ENCODE measurements at places on chromosomes 5 and 9.

- no peak for DNase-seq
Observed at GRCh38 chr9:706073-706472, 135.4 kb upstream of the DMRT1 start.

GRCh38 chr5:56367748-56368147 is 134.6 kb upstream of the ANKRD55 start:
- DNase-seq = no peak

GRCh38 chr9:133533857-133534256 is 647 bp upstream of the ADAMTSL2 start:
- DNase-seq = no peak

DNA sequence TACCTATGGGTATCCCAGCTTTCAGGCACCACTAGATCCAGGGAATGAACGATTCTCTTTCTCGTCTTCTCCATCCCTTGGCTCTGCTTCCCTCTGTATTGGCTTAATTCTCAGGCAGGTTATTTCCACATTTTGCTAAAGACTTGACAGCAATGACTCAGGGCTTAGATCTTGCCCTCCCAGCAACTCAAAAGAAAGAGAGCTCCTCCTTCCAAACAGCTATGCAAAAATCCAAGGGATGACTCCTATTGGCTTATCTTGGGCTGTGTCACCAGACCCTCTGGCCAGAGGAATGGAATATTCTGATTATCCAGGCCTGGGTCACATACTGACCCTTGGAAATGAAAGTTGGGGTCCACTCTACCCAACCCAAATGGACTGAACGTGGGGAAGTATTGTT is 270.2 kb downstream of the NTRK2 start:
- no peak for DNase-seq

DNA sequence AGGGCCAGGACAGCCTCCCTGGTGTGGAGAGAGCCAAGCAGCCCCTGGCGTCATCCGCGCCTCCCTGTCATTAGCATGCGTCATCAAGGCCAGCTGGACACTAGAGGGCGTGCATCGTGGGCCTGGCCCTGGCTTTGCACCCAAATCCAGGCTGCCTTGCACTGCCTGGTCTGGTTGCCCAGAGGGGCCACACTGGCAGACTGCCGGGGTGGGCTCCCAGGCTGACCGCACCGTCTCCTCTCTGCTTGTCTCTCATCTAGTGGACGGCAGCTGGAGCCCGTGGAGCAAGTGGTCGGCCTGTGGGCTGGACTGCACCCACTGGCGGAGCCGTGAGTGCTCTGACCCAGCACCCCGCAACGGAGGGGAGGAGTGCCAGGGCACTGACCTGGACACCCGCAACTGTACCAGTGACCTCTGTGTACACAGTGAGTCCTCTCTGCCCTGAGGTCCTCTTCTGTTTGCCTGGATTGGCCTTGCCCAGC is 29.0 kb downstream of the HK3 start:
- no peak for DNase-seq

GRCh38 chr9:27614551-27614950 is 41.3 kb upstream of the C9orf72 start:
- DNase-seq = no peak

- no peak for DNase-seq
Observed at GRCh38 chr9:115200711-115201505, 83.0 kb upstream of the TNC start.
